ENCODE measurements at places on chromosomes 5 and 9.

DNA sequence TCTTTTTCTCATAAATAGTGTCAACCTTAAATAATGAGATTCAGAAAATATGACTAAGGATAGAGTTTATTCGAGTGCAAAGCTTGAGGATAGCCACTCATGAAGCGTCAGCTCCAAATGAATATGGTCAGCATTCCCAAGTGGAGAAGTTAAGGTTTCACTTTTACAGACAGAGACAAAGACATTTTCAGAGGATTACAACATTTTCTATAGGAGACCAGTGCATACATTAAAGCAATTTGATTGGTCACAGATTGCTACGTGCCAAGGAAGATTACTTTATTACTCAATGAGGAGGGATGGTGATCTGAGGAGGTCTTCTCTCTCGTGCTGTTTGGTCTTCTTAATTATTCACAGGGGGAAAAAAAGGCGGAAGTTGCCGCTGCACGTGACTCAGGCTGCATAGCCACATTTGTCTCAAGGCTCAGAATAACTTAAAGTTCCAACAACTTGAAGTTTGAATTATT is 60.1 kb upstream of the SPATA31C2 start:
- no peak for DNase-seq

- no peak for DNase-seq
Observed at GRCh38 chr9:20286969-20287368, 335.3 kb downstream of the MLLT3 start.

DNA sequence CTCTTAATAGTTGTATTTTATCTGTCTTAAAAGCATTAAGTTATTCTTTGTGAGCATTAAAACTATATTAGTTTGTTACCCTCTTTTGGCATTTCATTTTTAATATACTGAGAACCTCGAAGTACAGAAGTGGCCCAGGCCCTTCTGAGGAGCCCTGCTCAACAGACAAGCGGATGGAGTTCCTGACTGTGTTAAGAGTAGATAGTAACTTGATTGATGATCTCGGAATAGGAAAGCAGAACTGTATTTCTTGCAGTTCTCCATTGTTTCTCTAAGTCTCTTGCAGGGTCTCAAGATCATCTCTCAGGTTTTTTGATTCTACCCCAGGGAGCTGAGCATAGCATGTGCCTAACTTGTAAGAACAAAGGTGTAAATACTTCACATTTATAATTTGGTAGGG is 139.6 kb downstream of the SMARCA2 start:
- no peak for DNase-seq

GRCh38 chr5:158382473-158382872 is 523.5 kb upstream of the CLINT1 start:
- no peak for DNase-seq

GRCh38 chr5:111107371-111107770 is 15.2 kb downstream of the WDR36 start:
- DNase-seq, result no peak

- DNase-seq, result peak; percentile 25
Observed at GRCh38 chr5:174311531-174312269, 266.2 kb downstream of the NSG2 start.

- no peak for DNase-seq
Observed at GRCh38 chr9:133106511-133107244, 14.4 kb downstream of the RALGDS start.

DNA sequence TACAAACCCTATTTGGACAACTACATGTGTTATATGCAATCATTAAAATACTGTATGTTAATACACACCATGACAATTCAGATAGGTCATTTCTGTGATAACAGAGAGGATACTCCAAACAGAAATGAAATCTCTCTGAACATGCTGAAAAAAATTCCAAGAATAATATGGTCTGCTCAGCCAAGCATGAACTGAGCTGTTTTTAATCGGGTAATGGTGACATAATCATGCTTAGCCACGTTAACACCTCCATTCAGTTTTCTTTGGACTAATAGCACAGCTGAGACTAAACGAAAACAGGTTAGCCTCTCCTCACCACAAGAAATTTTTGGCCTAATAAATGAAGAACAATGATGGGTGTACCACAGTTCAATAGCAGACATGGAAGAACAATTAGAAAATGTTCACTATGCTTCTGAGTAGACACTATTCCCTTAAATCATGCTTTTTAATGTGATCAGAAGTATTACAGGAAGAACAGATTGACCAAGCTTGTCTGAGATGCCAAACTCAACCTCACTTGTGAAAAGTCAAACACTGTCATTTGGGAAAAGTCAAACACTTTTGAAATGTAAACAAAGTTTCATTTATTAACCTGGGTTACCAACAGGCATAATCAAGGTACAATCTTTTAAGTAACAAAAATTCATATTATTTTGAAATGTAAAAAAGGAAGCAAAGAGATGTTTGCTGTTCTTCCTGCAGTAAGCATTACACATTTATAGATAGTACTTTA is 19.4 kb downstream of the RAB14 start:
- no peak for DNase-seq
